Left hindlimb (tissue), 1 donor: ENCODE measurements at places on chromosomes 2 and 18.

DNA sequence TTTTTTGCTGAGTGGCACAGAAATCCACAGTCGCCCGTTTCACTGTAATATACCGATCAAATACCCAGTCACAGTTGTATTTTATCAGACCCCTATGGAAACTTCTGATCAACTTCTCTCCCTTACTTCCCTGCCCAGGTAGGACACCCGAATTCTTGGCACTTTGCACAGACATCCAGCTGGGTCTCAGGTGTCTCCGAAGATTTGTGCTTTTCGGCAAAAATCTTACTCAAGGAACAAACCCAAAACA lies 596 bp downstream of the MREG start:
- no peak for DNase-seq

GRCh38 chr2:217710211-217710765 lies 292.5 kb downstream of the TNS1 start:
- no peak for DNase-seq

GRCh38 chr2:178666458-178666857 lies 140.8 kb downstream of the TTN start:
- no peak for DNase-seq

GRCh38 chr2:96783388-96783787 lies 22.7 kb downstream of the CNNM4 start:
- no peak for DNase-seq

DNA sequence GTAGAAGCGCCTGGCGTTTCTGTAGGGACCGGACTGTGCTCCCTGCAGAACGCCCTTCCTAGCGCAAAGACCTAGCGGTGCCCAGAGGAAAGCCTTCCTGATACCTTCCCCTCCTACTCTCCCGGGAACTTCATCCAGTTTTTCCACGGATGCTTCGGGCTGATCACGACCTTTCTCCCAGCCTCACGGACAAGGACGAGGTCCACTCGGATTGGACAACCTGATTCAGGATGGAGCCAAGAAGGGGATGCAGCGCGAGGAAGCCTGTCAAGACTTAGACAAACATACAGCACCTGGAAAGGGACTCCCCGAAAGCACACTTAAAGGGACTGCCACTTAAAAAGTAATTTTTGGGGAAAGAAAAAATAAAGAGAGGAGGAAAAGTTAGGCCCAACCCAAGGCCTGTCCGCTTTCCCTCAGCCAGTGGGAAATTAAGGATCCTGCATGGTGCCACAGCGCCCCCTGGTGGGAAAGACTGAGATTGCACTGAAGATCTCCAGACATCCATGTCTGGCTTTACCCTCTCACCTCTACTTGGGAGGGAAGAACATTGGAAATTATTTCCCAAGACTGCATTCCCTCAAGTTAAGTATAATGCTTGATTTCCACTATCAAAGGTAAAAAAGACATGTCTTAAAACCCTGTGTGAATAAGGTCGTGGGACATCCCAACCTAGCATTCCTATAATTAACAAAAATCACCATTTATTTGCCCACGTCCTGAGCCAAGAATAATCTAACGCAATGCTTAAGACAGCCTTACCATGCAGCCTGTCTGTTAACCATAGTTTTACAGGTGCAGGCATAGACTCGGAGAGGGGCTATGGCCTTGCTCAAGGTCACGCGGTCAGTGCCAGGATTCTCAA lies 13.4 kb upstream of the COPS8 start:
- peak; percentile 69 for DNase-seq

- no peak for DNase-seq
Observed at GRCh38 chr2:100592226-100592625, 29.4 kb downstream of the PDCL3 start.

DNA sequence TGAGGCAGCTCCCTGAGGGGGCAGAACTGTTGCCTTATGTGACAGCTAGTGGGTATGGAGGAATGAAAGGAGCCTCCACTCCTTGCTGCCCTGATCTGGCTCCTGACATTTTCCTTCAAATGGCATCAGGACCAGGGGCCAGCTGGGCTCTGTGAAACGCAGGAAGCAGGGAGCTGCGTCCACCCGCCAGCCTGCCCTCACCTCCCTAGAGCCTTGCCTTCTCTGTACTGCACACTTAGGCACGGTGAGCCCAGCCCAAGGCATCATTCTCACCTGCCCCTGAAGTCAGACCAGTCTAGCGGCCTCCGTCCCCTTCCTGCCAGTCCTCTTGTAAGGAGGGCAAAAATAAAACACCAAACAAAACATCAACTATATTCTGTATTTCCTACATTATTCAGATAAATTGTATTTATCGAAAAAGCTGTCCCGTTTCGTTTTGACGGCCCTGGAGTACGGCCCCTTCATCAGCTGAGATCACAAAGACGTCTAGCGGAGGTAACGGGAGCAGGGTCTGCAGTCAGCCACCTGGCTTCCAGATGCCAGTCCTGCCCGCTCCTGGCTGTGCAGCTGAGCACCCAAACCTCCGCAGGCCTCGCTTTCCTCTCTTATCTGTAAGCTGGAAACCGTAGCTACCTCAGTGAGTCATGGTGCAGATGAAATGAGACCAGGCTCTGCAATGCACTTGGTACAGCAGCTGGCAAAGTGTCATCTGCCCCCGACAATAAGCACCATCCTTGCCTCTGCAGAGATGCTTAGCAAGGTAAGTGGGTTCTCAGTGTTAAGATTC lies 6.9 kb upstream of the CTDP1 start:
- DNase-seq, result no peak

- no peak for DNase-seq
Observed at GRCh38 chr2:13572466-13572865, 855.7 kb downstream of the TRIB2 start.

DNA sequence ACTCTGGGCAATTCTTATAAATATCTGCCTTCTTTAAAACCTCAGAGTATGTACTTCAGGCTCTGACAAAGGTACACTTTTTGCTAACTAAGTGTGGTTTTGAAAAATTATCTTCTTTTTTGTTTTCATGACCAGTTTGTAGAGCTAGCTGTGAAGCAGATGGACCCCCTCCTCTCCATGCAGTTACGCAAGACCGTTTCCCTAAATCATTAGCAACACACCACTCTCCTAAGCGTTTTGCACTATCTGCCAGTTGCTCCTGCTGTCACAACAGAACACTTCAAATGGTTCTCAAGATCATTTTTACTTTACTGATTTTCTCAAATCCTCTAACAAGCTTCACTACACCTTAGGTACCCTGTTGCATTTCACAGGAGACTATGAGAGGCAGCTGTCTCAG lies 53.3 kb downstream of the GULP1 start:
- no peak for DNase-seq

DNA sequence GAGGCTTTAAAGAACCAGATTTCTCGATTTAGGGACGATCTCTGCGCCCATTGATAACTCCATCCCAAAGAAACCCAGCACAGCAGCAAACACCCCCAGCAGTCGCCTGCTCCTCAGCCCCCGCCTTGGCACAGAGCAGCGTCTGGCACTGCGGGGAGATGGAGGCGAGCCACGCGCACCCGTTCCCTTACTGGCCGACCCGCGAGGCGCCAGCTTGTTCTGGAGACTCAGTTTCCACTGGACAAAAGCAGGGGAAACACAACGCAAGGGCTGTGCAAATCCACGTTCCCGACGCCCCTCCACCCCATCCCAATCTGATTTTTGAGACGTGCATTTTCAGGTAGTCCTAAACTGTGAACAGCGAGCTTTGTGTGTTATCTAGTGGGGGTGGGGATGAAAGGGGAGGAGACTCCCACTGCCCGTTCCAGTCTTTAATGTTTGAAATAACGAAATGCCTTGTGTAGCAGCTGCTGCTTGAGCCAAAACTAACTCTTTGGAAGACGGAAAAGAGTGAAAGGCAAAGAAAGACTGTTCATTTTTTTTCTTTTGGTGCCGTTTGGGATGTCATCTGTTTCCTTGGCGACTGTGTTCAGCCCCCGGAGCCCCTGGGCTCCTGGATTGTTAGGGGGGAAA lies 143.2 kb downstream of the MEIS1 start:
- peak; percentile 42 for DNase-seq

DNA sequence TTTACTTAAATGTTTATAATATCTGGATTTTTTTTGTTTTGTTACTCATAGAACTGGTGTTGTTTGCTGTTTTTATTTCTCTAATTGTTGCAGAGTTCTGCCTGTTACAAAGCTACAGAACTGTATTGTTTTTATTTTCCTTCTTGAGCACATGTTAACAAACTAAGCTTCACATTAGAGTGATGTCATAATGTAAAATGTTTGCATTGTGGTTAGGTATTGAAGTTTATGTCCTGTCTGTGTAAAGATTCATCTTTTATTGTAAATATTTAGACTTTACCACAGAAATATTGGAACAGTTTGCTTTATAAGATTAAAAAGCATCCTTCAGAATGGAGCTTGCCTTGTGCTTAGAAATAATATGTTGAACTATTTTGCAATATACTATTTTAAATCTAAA lies 67.7 kb downstream of the CLIP4 start:
- DNase-seq, result no peak
